T-helper 2 cell treated with Interferon-gamma antibody and Interleukin-4, amounts not matched to agents 5 μg/mL and 100 μg/mL, for 36 hours (primary cell): ENCODE measurements at places on chromosomes 2 and 18.

DNA sequence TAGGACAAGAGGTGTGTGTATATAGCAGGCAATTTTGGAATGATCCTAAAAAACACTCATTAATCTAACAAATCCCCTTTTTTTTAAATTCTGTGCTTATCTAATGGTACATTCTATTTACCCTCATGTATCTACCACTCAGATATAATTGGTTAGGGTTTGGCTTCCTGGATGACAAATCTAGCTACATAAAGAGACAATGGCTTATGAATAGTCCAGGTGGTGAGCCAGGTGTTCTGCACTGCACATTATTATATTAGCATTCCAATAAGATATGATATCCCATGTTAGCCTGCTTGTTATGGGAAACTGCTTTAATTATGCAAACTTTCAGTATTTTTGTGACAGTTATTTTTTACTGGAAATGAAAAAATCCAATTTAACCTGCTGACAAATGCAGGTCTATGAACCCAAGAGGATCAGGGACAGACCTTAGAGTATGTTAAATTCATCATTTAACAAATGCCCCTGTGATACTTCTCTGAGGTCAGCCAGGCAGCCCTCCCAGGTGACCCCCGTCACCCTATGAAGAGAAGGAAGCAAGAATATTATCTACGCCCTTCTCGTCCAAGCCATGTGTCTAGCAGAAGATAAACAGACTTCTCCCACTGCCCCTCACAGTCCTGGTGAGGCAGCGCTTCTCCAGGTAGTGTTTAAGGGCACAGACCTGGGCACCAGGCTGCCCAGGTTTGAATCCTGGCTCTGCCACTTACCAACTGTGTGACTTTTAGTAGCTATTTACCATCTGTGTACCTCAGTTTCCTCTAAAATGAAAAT is 83.0 kb downstream of the ADD2 start:
- DNase-seq, result no peak

- no peak for DNase-seq
Observed at GRCh38 chr18:74957588-74958224, 251.2 kb downstream of the PTGR3 start.

GRCh38 chr2:190964170-190964795 is 49.7 kb downstream of the STAT1 start:
- DNase-seq, result no peak

- no peak for DNase-seq
Observed at GRCh38 chr2:206435742-206436141, 7.6 kb upstream of the ADAM23 start.

DNA sequence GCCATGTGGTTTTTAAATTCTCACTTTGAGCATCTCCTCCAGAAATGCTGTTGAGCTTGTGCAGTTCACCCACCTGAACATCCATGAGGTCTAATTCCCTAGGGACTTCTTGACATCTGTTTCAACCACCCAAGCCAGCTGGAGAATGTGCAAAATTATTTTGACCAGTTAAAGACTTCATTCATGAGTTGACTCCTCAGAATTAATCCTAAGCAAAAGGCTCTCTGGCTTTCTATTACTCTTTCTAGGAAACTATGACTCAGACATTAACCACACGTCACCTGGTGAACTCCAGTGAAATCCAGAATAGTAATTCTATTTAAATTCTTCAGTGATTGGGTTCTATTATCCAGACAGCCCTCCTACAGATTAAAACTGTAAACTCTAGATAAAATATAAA is 247.5 kb downstream of the NBAS start:
- no peak for DNase-seq

DNA sequence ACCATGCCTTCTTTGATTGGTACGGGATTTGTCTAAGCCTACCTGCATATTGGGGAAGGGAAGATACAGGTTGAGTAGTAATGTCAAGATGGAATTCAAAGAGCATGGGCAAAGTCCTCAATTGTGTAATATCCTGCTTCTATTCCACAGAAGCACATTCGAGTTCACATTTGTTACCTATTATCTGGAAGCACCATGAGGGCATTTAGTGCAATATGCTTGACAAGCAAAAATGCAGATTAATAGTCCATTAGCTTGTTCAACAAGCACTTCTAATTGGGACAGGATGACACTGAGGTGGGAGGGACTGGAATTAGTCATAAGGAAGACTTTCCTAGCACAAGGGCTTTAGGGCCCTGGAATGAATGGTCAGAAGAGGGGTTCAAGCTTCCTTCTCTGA is 40.5 kb downstream of the MYO5B start:
- DNase-seq, result no peak

DNA sequence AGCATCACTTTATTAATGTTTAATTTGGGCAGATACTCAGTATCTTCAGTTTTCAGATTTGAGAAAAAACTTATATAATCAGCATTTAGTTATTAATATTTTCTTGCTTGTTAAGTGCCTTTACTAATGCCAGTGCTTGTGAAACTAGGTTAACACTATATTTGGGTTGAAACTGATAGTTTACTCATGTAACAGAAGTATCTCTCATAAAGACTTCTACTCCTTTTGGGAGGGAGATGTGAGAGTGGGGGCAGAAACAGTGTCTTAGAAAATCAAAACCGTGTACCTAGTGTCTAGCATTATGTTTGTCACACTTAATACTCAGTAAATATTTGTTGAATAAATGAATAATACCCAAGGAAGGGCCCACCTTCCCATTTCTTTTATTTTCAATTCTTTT is 129.5 kb downstream of the MSTN start:
- no peak for DNase-seq

DNA sequence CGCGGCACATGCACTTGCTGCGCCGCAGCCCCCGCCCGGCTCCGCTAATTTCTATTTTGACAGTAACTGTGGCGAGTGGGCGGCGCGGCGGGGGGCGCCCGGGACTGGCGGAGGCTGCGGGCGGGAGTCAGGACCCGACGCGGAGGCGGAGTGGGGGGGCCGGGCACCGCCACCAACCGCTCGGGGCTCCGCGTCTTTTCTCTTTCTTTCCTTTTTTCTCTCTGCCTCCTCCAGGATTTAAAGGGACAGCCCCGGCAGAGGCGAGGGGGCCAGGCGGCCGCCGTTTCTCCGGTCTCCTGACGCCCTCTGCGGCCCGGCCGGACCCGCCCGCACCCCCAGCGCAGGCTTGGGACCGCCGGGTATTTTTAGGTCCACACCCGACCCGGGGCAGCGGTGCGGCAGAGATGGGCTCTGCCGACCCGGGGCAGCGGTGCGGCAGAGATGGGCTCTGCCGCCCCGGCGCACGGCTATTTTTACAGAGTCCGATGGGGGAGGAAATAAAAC is 460 bp upstream of the ZBTB7C start:
- peak; percentile 26 for DNase-seq

DNA sequence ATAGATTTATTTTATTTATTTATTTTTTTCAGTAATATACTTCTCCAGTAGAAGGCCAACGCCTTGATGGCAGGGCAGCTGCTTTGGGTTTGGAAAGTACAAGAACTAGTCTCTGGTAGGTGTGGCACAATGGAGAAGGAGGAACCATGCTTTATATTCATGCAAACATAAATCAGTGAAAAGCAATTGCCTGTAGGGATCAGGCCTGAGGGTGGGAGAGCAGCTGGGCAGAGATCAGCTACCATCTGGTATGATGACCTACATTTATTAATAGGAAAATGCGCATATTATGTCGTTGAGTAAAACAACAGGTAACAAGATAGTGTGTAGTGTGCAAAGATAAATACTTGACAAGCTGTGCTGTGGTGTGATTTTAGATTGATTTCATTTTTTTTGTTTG is 120.4 kb upstream of the TLK1 start:
- DNase-seq, result no peak

- DNase-seq, result no peak
Observed at GRCh38 chr2:55923982-55924321, 370 bp upstream of the EFEMP1 start.
